AG08395 (cell line): ENCODE measurements at places on chromosomes 13 and 19.

DNA sequence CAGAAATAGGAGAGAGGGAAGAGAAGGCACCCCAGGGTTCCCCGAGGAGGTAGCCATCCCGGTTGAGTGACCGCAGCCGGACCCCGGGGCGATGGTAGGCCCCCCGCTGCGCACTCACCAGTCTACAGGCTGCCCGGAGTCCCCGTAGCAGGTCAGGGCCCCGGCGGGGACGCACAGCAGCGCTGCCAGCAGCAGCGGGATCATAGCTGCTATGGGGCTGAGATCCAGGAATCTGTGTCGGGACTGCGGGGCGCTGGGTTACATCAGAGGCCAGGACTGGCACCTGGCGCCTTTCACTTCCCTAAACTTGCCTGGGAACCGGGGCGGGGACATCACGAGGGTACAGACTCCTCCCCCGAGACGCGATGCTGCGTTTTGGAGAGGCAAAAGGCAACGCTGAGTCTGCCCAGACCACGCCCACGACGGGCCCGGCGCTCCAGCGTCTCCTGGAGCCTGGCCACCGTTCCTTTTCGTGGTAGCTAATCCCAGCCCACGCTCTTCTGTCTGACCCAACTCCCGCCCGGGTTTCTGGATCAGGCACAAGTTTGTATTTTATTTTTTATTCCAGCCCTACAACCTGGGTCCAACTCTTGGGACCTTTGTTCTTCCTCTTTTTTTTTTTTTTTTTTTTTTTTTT is at the start of gene DNASE2:
Gene DNASE2, minus strand, starts transcription at position 278 of the 637 bp plus-strand sequence. Its CDS starts 74 bp downstream, at position 204.
- DNase-seq = peak; percentile 99

DNA sequence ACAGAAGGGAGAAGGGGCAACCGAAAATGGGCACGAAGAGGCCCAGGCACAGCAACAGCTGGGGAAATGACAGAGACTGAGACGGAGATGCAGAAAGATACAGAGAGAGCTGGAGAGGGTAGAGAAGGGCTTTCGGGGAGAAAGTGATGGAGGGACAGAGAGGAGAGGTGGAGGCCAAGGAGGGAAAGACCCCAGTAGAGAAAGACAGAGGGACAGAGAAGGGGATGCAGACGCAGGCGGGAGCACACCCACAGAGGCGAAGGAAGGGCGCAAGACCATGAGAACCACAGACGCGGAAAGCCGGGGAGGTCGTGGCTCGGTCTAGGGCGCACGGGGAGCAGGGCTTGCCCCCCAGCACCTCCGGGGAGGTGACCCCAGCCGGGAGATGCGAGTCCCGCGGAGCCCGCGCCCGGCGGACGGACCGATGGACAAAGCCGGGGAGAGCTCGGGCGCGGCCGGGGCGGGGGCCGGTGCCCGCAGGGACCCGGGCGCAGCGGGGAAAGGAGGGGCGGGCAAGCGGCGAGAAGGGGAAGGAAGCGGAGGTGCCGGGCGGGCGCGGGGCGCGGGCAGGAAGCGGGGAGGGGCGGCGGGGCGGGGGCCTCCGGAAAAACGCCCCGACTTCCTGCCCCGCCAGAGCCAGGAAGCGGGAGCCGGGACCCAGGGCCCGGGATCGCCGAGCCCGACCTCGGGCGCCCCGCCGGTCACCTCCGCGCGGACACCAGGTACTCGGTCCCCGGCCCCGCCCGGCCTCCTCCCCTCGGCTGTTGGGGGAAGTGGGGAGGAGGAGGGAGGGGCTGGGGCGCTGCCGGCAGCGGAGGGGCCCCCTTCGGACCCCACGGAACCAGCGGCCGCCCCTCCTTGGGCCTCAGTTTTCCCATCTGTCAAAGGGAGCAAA is at the start of gene ARHGEF1:
Gene ARHGEF1, plus strand, starts transcription at position 617 of the 895 bp plus-strand sequence. CDS start 4,899 bp downstream, outside the sequence.
- peak; percentile 53 for DNase-seq

GRCh38 chr13:113791226-113791625 is 32.2 kb downstream of the TMEM255B start:
- no peak for DNase-seq

DNA sequence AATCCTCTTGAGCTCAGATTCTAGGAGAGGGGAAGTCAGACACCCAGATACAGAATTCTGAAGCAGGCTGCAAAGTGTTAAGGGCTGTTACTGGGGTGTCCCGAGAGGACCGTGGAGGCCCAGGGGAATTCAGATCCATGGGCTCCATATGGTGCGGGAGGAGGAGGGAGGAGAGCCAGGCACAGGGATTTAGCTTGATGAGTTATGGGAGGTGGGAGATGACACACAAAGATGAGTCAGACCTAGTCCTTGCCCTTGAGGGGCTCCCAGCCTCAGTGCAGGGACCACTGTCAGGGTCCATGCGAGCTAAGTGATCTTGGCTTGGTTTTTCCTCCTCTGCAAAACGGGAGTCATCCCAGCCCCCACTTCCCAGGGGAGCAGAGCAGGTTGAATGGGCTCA is 14.4 kb upstream of the GIPR start:
- no peak for DNase-seq

DNA sequence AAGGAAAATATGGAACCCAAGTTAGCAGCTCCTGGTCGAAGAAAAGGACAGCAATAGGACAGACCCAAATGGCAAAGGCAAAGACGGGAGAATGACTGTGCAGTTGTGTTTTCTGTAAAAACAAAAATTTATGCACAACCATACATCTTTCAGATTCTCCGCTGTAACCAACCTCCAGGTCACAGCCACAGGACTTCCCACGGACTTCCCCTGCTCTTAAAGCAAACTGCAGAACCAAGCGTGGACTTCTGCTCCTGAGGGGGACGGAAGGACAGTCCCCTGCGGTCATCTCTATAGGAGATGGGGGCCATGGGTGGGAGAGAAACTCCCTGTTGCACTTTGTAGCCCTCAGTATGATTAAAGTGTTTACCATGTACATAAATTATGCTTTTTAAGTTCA is 2.5 kb downstream of the GRTP1 start:
- DNase-seq = no peak

GRCh38 chr19:38697197-38697596 is 47.1 kb downstream of the CAPN12 start:
- no peak for DNase-seq

GRCh38 chr13:114339857-114340534 is 25.7 kb downstream of the CHAMP1 start:
- DNase-seq = peak; percentile 53

DNA sequence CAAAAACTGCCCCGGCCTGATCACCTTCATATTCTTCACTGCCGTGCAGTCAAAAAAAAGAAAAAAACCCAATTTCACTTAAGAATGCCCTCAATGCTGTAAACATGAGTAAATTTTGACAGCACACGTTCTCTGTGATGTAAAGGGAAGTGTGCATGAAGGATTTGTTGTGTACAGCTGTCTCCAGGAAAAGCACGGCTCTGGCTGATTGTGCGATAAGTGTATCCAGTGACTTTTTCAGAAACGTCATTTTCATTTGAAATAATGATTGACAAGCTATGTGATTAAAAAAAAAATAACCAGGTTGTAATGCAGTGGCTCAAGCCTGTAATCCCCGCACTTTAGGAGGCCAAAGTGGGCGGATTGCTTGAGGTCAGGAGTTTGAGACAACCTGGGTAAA is 39.6 kb downstream of the ANKRD10 start:
- DNase-seq = no peak

- DNase-seq = no peak
Observed at GRCh38 chr19:46579361-46579879, 21.7 kb upstream of the CALM3 start.

- peak; percentile 44 for DNase-seq
Observed at GRCh38 chr13:108322206-108322824, 52.8 kb downstream of the TNFSF13B start.

DNA sequence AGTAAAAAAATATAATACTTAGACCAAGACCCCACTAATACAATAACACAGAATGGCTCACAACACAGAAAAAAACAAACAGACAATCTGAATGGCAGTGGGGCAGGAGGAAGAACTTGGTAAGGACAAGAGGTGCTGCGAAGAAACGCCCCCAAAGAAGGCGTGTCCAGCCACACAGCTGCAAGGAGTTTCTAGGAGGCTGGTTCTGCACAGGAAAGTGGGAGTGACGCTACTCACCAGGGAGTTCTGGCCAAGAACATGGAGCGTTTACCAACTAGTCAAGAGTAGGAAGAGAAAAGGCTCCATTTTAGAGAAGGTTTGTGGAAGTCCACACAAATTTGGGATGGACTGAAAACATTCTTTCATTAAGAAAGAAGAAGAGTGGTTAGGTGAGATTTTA is 95.3 kb upstream of the SLC15A1 start:
- no peak for DNase-seq

DNA sequence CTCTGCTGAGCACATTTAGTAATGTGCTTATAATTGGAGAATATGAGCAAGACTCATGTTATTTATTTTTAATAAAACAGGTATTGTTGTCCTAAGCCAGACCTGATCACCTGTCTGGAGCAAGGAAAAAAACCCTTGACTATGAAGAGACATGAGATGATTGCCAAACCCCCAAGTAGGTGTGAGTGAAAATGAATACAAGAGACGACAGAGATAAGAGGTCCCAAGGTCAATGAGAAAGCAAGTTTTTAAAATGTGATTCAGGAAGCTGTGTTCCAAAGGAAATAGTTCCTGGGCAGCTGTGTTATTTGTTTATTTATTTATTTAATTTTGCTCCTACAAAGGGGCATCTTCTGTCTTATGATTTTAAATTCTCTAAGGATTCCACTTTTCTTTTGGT is 83.1 kb downstream of the ZNF486 start:
- DNase-seq = no peak

DNA sequence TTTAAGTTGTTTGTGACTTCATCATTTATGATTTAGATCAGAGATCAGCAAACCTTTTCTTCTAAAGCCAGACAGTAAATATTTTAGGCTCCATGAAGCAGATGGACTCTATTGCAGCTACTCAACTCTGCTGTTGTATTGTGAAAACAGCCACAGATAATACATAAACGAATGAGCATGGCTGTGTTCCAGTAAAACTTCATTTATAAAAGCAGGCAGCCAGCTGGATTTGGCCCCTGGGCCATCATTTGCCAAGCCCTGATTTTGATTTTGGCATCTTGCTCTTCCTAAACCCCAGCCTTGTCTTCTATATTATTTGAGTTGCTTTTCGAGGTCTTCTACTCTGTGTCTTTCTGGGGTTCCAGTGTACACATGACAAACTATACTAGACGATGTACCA is 41.3 kb downstream of the RNASEH2B start:
- no peak for DNase-seq

GRCh38 chr13:45915686-45916439 is 64.3 kb upstream of the SIAH3 start:
- no peak for DNase-seq

DNA sequence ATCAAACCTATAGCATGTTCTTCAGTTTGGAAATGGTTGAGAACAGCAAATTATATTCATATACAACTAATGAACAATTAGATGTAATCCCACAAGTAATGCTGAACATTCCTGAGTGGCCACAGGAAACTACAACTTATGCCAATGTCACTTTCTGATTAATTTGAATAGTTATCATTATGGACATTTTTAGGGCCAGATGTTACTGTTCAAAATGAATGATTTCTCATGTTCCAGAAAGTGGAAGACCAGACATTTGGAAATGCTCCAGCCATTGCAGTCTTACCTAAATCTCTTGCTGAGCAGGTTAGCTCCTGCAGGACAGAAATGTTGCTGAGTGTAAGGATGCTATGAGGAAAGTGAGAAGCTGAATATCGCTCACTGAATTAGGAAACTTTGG is 819.8 kb downstream of the PCDH9 start:
- DNase-seq = no peak

DNA sequence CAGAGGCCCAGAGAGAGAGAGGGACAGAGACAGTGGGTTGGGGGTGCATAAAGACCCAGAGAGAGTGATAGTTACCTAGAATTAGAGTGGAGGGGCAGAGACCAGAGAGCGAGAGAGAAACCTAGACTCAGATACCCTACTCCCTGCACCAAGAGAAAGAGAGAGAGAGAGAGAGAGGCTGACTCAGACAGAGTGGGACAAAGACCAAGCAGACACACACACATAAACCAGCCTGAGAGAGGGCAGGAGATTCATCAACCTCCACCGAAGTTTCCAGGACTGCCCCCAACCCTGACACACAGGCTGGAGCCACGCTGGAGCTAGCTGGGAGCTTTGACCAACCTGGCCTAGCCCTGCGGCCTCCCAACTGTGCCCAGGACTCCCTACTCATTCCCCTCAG is 12.9 kb downstream of the SYT3 start:
- DNase-seq = no peak

GRCh38 chr13:110983241-110983640 is 68.4 kb upstream of the ANKRD10 start:
- no peak for DNase-seq

DNA sequence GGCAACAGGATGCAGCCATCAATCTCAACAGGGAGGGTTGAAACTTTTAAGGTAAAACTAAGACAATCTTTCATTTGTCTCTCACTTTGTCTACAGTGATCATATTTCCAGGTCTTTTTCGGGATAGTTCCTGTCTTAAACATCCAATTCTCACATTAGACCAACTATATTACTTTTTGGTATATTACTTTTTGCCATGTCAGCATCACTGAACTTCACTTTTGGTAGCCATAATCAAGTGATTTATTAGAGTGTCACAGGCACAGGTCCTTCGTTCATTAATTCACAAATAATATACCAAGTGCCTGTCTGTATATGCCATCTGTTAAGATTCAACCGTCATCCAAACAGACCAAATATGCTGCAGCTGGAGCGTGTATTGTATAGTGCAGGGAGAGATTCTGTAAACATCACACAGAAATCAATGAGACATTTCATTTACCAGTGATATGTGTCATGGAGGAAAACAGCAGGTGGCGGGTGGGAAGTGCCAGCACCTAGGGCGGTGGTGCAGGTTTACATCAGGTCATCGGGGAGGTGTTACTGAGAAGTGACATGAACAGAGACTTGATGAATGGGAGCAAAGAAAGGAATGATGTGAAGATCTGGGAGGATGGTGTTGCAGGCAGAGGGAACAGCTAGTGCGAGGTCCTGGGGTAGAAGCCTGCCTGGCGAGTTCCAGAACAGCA is 24.9 kb downstream of the ARHGEF7 start:
- DNase-seq = no peak

GRCh38 chr13:23679220-23679619 is 109.0 kb downstream of the TNFRSF19 start:
- no peak for DNase-seq

DNA sequence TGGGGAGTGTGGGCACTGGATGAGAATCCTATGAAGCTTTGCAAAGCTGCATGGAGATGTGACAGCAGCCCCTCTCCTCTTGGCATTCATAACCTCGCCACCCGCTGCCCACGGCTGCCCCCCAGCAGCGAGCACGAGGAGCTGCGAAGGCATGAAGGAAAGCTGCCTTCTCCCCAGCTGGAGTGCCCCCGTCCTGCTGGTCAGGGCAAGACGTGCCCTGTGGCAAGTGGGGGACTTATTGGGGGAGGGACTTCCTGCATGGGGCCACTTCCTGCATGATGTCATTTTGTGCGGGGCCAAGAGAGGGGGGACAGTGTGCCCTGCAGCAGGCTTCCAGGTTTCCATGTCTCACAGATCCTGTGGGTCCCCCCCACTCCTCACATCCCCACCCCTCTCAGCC is 85.9 kb downstream of the TSHZ3 start:
- DNase-seq = no peak

- DNase-seq = no peak
Observed at GRCh38 chr13:67048084-67048820, 181.9 kb downstream of the PCDH9 start.

- no peak for DNase-seq
Observed at GRCh38 chr19:17755443-17755890, 4.2 kb downstream of the FCHO1 start.

GRCh38 chr13:100234006-100234405 is 145.1 kb downstream of the PCCA start:
- no peak for DNase-seq
